ENCODE measurements at places on chromosomes 5 and 9.

DNA sequence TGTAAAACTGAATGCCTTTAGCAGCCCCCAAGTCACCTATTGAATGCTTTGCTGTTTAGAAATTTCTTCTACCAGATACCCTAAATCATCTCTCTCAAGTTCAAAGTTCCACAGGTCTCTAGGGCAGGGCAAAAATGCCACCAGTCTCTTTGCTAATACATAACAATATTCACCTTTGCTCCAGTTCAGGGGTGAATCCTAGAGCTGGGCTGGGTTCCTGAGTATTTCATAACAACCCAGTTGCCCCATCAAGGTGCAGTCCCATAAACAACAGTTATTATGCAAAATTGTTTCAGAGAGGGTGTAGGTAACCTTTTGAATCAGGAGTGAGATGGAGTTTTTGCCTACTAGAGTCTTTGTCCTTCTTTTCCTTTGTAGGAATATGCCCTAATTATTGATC is 19.0 kb upstream of the C1QTNF3 start:
- DNase-seq = no peak

- no peak for DNase-seq
Observed at GRCh38 chr5:145347026-145347616, 488.0 kb downstream of the PRELID2 start.

DNA sequence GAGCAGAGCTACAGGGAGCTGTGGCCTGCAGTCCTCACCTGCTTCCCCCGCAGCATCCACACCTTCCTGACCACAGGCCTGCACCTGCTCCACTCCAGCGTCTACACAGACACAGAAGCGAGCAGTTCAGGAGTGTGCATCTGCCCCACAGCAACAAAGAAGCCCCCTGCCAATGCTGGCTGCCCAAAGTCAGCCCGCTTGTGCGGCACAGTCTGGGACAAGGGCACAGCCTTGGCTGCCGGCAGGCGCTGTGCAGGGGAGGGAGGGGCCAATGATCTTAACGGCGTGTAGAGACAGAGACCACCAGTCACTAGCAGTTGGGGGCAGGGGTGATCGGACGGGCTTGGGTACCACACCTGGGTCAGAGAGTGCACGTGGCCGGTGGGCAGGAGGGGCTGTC is 6.6 kb downstream of the BRD9 start:
- no peak for DNase-seq

GRCh38 chr9:136975644-136976043 is 1.7 kb upstream of the PTGDS start:
- peak; percentile 32 for DNase-seq

DNA sequence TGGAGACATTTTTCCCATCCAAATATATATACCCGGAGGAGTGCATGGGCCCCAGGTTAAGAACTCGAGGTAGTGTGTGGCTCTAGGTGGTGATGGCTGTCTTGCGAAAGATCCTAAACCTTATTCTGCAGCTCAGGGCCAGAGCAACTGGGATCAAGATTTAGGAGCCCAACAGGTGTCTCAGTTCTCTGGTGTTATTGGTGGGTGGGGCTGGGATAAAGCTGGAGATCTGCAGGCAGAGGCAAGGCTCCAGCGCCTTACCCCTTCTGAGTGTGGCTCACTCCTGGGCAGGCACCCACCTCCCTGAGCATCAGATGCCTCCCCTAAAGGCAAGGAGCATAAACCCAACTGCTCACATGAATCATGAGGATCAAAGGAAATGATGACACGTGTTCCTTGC is 11.2 kb downstream of the UBE2QL1 start:
- DNase-seq = no peak

GRCh38 chr9:69600314-69601047 is 71.7 kb downstream of the APBA1 start:
- no peak for DNase-seq

- no peak for DNase-seq
Observed at GRCh38 chr5:65623482-65623881, 651 bp downstream of the TRIM23 start.

GRCh38 chr5:32232441-32233219 is 58.5 kb upstream of the GOLPH3 start:
- DNase-seq = peak; percentile 77

DNA sequence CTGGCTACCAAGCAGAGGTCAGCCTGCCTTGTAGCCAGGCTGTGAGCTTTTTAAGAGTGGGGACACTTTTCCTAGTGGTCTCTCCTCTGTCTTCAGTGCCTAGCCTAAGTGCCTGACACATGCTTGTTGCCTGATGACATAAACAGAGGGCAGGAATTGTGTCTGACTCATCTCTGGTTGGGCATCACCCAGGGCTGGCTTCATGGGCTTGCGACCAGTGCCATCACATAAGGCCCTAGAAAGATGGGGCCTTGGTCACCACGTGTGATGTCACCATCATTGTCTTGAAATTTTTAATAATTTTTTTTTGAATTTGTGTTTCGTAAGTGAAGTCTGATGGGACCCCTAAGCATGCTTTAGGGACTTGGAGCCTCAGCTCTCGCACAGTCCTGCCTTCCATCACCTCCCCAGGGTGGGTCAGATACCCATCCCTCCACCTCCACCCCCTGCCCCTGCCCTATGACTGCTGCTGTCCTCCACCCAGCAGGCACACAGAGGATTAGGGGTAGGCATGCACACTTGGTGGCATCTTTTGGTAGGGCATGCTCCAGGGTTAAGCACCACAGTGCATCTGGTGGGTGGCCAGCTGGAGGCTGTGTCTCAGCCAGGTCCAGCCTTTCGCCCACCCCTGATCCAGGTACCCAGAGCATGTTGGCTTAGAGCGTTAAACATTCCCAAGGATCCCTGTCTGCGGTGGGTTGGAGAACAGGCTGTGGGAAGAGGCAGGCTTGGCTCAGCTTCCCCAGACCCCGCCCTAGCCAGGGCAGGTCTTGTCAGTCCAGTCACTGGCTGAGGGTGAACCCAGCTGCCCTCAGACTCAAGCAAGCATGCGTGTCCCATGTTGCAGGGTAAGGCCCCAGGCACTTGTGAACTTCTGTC is 80.1 kb upstream of the SH3PXD2B start:
- no peak for DNase-seq

GRCh38 chr9:130522233-130522808 is 57.1 kb upstream of the FUBP3 start:
- no peak for DNase-seq

DNA sequence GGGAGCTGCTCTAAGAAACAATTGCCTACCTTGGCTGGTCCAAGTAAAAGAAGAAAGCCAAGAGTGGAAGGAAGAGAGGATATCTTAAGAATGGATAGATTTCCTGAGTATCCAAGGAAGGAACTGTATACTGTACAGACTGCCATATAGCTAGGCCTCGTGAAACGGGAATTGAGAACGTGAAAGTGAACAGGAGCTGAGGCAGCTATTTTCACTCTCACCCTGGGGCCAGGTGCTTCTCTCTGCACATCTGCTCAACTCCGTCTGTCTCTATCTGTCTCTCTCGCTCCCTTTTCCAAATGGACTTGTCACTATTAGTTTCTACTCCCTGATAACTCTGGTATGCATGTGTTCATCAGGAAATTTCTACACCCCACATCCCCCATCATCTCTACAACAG is 35.9 kb upstream of the TESK1 start:
- DNase-seq = no peak

GRCh38 chr5:124720593-124720992 is 25.8 kb downstream of the ZNF608 start:
- no peak for DNase-seq

- no peak for DNase-seq
Observed at GRCh38 chr5:179139936-179140235, 79.7 kb downstream of the ZNF354C start.

GRCh38 chr9:89457376-89457855 is 40.5 kb downstream of the SEMA4D start:
- DNase-seq = no peak

GRCh38 chr5:16932401-16932800 is 3.7 kb downstream of the MYO10 start:
- no peak for DNase-seq

DNA sequence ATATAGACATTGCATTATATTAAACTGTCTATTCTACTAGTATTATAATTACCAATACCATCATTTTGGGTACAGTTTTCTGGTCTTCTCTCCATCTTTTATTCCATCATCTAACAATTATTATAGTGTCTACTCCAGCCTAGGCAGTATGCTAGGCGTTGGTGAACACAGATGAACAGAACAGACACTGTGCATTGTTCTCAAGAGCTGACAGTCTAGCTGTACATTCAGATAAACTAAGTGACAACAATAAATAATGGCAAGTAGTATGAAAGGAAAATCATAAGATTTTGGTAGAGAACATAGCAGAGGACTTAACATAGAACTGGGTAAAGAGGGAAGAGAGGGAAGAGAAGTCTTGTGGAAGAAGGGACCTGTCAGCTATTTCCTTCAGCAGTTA is 12.5 kb upstream of the SGCD start:
- DNase-seq = no peak

DNA sequence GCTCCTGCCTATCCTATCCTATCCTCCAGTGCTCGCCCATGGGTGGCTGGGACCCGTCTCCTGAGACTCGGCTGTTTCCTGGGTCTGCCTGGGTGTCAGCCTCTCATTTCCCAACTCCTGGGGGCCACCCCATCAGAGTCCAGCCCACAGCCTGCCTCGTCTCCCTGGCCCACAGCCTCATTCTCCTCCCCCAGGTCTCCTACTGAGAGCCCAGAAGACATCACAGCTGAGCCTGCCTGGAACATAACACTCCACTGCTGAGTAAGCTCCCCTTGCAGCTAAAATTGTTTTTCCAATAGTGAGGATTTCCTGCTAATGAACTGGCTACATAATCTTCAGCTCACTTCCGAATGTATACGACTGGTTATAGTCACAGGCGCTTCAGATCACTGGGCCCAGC is 95.3 kb downstream of the TTLL11 start:
- no peak for DNase-seq

DNA sequence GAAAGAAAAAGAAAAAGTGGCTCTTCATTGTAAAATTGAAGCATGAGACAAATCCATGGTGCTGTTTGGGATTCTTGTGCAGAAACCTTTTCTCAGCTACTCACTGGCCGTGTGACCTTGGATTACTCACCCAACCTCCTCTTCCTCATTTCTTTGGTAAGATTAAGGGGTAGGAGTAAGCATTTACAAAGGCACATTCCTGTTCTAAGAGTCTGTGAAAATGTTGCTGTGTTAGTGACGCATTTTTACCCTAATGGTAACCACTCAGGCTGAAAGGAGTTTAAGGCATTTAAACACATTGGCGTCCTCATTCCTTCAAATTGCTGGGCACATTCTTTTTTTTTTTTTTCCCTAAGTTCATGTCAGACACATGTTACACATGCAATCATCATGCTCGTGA is 4.3 kb downstream of the RAI14 start:
- no peak for DNase-seq

- DNase-seq = no peak
Observed at GRCh38 chr5:17081142-17081541, 136.3 kb upstream of the BASP1 start.

- no peak for DNase-seq
Observed at GRCh38 chr5:120473332-120473731, 9.2 kb downstream of the PRR16 start.

- no peak for DNase-seq
Observed at GRCh38 chr5:40831346-40832210, 3.4 kb downstream of the RPL37 start.

DNA sequence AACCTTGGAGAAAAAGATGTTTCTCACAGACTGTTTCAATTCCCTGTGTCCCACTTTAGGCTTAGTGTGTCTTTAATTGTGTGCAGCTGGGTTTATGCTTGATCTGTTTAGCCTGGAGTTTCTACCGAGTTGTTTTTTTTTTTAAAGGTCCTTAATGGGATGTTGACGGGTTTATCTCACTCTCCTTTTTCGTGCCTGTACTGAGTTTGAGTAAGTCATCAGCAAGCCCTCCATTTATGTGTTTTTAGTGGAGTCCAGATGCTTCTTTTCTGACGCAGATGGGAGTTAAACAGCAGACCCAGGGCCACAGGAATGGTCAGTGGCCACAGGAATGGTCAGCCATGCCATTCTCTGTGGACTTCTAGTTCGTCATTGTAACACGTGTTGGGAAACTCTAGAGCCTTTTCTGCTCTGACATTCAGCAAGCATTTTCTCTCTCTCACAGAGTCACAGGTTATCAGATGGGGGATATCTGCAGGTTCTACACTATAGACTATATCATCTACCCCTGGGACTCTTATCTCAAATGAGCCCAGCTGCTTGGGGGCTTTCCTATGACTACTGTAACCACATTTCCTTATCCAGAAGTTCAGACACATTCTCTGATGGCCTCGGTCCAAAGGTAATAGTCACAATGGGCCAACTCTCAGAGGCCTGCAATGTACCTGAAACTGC is 190.5 kb downstream of the TTLL11 start:
- no peak for DNase-seq
